Activated CD8-positive, alpha-beta memory T cell treated with anti-CD3 and anti-CD28 coated beads, Interleukin-2, amount 50 U/mL, for 48 hours (primary cell): ENCODE measurements at places on chromosomes 3 and 15.

DNA sequence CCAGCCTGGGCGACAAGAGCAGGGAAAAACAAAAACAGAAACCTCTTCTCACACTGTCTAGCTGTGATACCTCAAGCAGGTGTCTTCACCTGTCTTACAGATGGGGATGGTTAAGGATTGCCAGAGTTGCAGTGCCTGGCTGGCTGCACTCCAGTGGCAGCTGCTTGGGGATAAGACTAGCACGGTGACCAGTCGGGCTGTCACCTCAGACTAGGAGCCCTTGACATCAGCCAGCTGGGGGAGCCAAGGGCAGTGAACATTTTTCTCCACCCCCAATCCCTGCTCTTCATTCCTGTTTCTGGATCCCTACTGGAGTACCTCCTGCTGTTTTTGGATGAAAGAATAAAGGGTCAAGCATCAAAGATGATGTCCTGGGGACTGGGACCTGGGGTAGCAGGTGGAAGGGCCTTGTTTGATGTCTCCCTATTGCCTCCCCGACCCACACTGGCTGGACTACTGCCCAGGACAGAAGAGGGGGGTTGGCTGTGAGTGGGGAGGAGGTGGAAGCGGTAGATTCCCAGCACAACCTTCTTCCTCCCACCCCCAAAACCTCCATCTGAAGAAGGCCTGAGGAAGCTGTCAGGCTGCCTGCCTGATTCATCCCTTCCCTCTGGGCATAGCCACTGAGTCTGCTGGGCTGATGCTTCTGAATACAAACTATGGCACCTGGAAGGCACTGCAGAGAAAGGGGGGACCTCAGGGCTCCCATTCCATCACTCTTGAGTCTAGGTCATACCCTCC is 7.0 kb upstream of the CPNE9 start:
- DNase-seq: no peak

DNA sequence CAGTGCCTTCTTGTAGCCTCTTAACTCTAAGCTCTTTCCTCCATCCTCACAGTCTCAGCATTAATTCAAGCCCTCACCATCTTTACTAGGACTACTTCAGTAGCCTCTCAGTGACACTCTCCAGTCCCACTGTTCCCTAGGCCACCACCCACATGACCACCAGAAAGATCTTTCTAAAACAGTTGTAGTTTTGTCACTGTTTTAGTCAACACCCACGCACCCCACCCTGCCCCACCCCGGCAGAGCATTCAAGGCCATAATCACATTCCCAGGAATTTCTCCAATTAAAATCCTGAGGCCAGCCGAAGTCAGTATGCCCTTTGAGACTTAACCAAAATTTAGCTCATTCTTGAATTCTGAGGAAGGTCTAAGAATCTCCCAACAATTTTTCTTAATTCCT is 31.2 kb upstream of the PSMD6 start:
- no peak for DNase-seq

DNA sequence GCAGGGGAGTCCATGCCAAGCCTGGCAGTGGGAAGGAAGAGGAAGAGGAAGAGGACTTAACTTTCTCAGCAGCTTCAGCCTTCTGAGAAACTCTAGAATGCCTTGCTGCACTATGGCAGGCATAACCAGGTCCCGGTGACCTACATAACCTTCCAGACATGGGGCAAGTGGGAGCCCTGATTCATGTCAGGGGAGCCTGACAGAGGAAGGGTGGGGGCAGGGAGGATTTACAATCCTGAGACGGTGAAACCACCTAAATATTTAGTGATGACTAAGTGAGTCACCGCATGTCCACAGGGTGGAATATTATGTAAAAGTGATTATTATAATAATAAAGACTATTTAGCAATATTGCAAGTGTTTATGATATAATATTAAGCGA is 46.7 kb downstream of the AMOTL2 start:
- DNase-seq: no peak

- no peak for DNase-seq
Measured at GRCh38 chr15:69737916-69738315, 285.3 kb downstream of the RPLP1 start.

DNA sequence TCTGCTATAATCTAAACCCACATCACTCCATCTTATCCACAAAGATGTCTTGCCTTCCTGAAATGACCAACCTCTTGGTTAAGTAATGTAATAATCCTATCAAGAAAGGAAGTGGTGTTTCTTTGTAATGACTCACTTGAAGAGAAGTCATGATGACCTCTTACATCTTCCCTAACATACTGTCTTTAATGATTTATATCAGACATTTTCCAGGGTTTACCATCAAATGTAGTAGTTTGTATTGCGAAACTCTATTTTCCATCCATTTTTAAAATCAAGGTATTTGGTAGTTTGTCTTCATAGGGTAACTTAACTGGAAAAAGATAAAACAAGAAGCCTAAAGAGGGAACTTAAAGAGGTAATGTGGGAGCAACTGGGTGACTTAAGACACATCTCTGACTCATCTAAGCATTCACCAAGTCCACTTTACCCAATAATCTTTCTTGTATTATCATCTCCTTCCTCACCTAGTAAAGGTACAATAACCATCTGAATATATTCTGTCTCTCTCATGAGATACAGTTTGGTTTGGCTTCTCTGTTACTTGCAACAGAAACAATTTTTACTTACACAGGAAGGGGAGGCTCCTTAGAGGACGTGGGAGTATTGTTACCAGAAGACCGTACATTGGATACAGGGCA is 5.7 kb upstream of the MAPK6 start:
- DNase-seq: no peak

DNA sequence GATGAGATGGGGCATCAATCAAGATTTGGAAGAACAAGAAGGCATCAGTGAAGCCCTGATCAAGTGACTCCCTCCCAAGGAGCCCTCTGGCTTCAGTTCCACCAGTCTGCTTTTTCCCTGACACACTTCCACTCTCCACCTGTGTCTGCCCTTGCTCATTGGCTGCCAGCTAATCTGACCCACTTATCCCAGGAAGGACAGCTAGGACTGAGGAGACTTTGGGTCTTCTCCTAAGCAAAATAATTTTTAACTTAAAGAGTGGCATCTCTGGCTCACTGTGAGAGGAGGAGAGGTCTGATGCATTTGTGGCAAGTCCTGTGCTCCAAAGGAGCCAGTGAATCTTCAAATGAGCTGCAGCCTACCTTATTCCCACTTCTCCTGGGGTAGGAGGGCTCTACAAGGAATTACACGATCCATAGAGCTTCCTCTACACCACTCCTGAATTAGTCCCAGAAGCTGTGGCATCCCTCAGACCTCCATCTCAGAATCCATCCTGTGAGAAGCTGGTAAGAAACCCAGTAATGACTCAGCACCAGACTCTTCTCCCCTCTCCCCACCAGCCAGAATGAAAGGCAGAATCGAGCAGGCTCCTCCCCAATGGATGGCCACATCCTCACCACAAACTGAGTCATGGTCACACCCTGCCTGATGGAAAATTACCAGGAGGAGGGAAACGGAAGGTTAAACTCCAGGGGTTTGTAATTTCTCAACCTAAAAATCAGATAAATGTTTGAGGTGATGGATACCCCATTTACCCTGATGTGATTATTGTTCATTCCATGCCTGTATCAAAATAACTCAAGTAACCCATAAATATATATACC is 6.3 kb upstream of the PKM start:
- peak; percentile 81 for DNase-seq

- DNase-seq: no peak
Measured at GRCh38 chr15:90539789-90540188, 10.1 kb downstream of the CRTC3 start.

- no peak for DNase-seq
Measured at GRCh38 chr3:73461547-73461946, 163.2 kb downstream of the PDZRN3 start.

DNA sequence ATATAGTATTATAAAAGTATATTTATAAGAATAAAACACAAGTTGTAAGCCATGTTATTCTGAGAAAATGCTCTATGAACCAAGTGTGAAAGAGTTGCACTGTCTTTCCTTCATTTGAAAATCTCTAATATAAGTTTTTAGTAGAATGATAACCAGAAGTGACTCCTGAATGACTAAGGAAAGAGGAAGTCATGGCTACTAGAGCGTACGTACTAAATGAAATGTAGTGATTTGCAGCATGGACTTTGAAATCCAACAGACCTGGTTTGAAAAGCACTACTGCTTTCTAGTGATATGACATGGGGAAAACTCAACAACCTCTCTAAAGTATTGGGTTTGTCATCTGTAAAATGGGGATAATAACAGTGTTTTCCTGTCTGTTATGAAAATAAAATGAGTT is 10.3 kb upstream of the DNAJC13 start:
- no peak for DNase-seq

GRCh38 chr15:70469651-70470555 is 293.5 kb downstream of the UACA start:
- no peak for DNase-seq

- DNase-seq: no peak
Measured at GRCh38 chr3:41222501-41222900, 23.2 kb downstream of the CTNNB1 start.

DNA sequence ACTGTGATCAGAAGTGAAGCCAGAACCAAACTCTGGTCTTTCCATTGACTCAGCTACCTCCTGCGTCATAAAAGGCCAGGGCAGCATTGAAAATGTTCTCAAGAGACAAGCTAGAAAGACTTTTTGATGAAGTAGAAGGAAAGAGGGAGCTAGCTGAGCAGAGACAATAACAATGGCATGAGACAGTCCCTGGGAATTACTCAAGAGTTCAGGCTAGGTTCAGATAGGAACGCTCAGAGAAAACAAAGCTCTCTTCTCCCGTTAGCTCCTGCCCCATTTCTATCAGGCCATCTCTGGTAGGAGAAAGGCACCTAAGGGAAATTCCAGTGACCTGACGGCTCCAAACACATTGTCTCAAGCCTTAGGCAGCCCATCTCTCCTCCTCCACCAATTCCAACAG is 7.0 kb upstream of the OXTR start:
- DNase-seq: no peak

DNA sequence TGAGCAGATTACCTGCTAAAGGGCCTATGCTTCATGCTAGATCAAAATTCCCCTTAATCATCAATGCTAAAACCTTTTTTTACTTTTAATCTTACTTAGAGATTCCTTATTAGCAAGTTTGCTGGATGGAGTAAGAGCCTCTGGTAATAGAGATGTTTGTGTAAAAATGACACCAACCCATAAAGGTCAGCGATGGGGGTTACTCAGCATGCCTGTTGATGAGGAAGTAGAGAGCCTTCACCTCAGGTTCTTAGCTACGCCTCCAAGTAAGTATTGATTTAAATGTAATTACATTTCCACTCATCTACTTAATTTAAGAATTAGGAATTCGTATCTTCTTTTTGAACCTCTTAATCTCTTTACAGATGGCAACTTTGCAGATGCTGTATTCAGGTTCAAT is 38.8 kb downstream of the DNAJC13 start:
- DNase-seq: no peak

- no peak for DNase-seq
Measured at GRCh38 chr3:192237992-192238608, 489.2 kb downstream of the FGF12 start.

DNA sequence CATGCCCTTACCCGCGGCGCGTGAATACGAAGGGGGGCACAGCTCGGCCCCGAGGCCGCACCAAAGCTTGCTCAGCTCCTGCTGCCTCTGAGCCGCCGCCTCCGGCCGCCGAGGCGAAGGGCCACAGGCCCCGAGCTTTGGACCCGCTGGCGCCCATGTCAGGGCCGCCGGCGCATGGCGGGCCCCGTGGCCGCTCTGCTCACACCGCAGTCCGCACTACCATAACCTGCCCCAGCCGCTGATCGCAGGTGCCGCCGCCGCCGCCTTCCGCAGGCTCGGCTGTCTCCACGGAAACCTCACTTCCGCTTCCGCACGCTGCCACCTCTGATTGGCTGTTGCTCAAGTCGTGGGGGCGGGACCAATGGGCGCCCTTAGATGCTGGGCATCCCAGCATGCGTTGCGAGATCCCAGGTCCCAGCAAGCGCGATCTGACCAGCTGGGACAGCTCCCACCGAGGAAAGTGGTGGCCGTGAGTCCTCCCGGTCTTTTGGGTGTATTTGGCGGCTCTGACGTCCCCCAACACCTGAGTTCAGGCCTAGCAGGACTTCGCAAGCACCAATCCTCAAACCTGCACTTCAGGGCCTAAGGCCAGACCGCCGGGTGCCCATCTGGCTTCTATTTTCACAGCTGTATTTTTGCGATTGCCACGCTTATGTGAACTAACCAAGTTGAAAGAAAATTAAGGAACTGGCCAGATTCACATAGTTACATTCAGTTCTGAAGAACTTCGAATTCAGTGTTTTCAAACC is at the start of gene TUSC2:
TUSC2 (minus strand) TSS at position 281 of the 749 bp plus-strand sequence; CDS start at position 157, 124 bp downstream.
- peak; percentile 96 for DNase-seq

GRCh38 chr15:61030451-61030850 is 198.7 kb downstream of the RORA start:
- no peak for DNase-seq

- DNase-seq: peak; percentile 98
Measured at GRCh38 chr3:15601399-15602145, at the start of the genes BTD and HACL1. BTD (plus strand) TSS chr3:15601745; CDS start chr3:15635440, 33,695 bp downstream. HACL1 (minus strand) TSS chr3:15601569; CDS start chr3:15601463, 106 bp downstream.

GRCh38 chr3:64203216-64203615 is 22.1 kb downstream of the PRICKLE2 start:
- no peak for DNase-seq
